ENCODE measurements at places on chromosomes 2 and 18.

DNA sequence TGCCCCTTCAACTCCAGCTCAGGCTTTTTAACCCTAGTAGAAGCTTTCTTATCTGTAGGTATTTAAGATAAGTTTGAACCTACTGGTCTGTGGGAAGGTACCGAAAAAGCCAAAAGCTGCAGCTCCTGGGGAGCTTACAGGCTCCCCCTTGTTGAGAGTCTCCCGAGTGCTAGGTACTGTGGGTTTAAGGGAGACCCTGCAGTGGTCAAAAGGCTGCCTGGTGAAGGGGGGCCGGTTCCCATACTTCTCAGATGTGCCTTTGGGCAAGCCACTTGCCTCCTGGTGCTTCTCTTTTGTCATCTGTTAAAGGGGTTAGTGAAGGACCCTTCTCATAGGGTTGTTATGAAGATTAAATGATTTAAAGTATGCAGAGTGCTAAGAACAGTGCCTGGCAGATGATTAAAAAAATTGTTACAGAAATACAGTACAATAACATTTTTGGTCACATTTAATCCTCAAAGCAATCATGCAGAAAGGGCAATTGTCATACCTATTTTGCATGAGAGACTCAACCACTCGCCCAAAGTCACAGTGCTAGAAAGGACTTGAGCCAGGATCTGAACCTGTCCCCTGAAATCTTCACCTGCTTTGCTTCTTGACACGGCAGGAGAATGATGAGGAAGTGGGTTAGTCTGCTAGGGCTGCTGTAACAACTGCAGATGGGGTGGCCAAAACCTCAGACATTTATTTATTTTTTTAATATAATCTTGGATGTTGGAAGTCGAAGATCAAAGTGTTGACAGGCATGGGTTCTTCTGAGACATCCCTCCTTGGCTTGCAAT lies 62.5 kb downstream of the NEDD4L start:
- no peak for DNase-seq

GRCh38 chr2:189116087-189116486 lies 63.5 kb downstream of the COL5A2 start:
- DNase-seq, result no peak

DNA sequence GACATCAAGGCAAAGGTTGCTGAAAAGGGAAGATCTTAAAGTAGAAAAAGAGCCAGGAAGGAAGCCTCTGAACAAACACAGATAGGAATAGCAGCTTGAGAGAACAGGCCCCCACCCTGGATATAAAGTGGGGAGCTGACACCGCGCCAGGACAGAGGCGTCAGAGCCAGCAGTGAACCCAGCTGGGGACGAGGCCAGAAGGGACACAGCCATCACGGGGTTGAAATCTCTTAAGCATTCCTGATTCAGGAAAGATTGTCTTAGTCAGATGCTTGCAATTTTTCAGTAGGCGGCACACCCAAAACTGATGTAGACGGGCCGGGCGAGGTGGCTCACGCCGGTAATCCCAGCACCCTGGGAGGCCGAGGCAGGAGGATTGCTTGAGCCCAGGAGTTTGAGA lies 93.8 kb upstream of the PHLPP1 start:
- no peak for DNase-seq

- DNase-seq, result no peak
These were observed 62.1 kb downstream of the CCDC148 start for GRCh38 chr2:158394453-158394852.

- no peak for DNase-seq
These were observed 67.8 kb upstream of the ARL4C start for GRCh38 chr2:234564699-234565098.

- no peak for DNase-seq
These were observed 962.3 kb upstream of the NRXN1 start for GRCh38 chr2:51994123-51994763.

DNA sequence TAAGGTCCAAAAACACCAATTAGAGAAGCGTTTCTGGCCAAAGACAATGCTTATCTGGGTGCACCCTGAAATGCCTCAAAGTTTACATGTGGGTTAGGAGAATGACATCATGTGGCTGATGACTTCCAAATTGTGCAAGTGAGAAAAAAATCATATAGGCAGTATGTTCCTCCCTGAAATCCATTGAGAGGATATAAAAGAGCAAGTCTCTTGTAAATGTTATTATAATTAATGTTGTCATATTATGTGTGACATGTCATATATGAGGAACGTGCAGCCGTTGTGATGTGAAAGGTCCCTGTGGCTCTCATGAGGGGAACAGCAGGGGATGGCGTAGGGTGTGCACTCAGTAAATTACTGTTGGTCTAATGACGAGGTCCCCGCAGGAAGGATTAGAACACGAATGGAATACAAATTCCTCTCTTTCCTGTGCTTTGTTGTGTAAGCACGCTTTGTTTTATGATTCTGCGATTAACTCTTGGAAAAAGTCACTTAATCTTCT lies 290.8 kb downstream of the PRKCE start:
- DNase-seq, result peak; percentile 44

DNA sequence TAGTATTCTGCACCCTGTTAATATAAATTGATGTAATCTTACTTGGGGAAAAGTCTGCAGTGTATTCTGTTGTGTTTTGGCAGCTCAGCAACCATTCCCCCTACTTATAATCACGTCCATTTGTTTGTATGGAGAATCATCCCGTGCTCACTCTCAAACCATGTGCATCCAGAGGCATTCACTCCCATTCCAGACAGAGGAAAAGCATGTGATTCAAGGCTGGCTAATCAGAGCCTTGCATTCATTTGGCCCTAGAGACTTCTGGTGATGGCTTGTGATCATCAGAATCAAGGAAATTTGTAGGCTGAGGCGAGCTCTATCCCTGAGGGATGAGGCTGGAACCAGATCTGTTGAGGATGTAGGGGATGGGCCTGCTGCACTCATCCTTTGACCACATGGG lies 5.1 kb upstream of the WIPF1 start:
- DNase-seq, result no peak

DNA sequence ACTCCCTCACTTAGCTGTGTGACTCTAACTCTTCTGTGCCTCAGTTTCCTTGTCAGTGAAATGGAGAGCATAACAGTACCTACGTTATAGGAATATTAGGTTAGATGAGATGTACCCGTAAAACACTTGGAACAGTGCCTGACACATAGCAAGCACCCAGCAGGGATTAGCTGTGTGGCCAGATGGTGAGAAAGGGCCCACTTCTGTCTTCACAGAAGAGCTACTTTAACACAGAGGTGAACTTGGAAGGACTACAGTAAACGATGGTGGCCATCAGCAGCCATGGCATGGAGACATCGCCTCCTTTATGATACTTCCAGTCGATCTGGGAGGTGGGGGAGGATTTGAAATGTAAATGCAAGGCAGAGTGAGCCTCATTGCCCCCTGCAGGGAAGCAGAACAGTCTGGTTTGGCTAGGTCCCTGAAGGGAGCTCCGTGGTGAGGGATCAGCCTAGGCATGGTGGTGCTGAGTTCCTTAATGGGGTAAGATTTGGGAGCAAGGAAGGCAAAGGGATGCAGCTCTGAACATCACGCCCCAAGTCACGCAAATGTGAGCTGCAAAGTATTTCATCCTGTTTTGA lies 101.7 kb upstream of the ALPP start:
- DNase-seq, result no peak

DNA sequence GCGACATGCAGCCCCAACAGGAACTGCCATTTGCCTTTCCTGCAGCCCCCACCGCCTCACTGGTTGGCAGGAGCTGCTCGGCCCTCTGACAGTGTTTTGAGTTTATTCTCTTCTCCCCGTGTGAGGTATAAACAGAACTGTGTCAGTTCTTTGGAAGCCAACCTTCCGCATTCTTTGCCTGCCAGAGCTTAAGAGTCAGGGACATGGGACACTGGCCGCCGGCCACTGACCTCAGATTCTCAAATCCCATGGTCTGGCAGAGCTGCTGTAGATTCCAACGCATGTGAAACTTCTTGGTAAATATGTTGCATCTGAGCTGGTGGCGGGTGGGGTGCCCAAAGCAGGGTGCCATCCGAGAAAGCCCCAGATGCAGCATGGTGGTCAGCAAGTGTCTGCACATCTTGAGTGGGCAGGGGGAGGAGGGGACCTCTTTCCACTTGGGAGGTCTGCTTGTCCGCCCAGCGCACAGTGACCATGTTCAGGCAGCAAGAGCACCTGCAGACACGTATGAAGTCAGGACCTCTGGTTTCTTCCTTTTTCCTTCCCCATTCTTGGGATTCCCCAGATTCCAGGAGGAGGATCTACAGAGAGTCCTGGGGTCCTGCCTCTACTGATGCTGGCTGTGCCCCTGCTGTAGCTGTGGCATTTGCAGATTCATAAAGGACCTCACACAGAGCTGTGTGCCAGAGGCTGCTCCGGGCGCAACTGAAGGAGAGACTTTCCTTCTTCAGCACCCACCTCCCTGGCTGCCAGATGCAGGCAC lies 23.8 kb downstream of the ASB18 start:
- no peak for DNase-seq

DNA sequence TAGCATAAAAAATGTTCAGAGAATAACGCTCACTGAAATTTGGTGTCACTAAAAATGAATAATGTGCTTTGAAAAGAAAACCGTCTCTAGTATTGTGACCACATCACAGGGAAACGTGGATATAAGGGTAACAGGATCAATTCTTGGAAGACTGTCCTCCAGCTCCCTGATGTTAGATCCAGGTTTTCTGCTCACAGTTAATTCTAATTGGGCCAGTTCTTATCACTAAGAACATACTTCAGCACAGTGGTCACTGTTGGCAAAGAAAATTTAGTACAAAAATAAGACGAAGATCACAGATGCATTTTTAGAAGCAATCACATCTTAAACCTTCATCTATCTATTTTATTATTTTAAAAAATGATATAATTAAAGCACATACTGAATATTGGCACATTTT lies 57.0 kb upstream of the CD226 start:
- DNase-seq, result no peak

DNA sequence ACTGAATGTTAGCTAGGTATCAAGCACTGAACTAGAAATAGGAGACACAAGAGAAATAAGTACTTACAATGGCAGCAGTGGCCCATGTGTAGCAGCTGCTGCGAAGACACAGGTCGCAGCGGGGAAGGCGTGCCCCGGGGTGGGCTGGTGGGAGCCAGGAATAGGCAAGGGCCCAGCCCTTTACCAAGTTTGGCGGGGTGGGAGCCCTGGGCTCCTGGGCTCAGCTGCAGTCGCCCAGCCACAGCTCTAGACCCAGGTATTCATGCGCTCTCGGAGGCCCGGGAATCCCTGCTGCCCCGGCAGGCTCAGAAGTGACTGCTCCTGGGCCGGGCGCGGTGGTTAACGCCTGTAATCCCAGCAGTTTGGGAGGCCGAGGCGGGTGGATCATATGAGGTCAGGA lies 1287.3 kb downstream of the CNTNAP5 start:
- DNase-seq, result no peak

DNA sequence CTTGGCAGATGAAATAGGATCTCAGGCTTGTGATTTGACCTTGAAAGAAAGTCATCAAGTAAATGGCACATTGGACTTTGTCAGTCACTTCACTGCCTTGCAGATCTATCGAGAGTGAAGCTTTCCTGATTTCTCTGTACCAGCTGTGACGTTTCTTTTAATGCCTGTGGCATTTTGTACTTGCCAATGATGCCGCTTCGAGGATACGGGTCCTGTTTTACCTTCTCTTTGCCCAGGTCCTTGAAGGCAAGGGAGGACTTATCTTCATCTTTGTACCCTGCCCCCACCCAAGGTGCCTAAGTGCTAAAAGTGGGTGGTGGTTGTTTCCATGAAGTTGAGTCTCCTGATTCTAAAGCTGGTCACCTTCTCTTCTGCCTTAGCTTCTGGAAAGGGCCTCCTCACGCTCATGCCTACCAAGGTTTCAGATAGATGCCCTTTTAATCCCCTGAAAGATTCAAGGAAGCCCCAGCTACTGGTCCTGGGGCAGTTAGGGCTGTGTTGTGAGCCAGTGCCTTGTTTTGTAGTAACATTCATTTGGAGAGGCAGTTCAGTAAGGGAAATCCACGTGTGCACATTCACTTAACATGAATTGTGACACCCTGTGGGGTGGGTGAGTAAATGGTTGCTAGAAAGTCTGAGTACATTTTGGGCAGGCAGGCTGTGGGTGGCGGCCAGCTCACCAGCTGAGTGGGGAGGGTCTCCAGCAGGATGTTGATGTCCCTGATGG lies 6.1 kb downstream of the LBH start:
- DNase-seq, result no peak

GRCh38 chr2:11495844-11496681 lies 30.1 kb upstream of the E2F6 start:
- no peak for DNase-seq

DNA sequence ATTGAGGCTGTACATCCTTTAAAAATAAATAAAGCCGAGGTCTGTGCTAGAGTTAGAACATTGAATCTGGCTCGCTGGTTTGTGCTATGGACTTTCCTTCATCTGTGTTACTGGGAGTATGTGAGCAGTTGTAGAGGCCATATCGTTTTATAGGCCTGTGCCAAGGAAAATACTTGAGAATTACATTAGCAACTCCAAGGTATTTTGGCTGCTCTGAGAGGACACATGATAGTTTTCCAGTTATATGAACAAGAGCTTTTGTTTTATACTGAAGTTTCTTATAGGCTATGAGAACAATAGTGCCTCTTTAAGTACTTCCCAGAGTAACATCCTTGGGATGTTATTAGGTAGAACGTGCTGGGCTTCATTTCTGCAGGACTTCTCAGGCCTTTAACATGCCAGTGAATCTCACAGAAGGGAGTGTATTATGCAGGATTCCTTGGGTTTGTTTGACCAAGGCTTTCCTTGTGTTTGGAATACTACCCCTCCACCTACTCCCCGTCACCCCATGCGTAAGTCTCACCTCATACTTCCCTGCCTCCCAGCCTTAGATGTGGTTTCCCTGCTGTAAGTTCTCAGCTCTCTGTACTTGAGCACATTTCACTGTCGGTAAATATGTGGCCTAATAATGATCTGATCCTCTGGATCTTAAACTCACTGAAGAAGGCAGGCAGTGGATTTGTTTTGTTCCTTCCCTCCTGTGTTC lies 21.0 kb downstream of the TCF7L1 start:
- no peak for DNase-seq

DNA sequence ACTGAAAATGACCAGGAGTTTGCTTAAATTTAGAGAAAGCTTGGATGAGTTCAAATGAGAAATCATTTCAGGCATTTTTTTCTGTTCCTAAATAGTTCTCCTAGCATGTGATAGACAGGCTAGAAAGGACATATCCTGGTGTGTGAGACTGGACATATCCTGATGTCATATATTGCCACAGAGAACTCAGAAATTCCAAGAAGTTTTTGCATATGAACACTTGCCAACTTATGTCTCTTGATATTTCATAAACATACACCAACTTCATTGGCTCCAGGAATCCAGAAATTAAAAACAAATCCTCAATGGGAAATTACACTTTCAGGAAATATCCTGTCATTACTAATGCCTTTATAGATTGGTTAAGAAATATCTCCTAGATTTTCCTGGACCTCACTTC lies 2.9 kb upstream of the SERPINB4 start:
- peak; percentile 3 for DNase-seq

DNA sequence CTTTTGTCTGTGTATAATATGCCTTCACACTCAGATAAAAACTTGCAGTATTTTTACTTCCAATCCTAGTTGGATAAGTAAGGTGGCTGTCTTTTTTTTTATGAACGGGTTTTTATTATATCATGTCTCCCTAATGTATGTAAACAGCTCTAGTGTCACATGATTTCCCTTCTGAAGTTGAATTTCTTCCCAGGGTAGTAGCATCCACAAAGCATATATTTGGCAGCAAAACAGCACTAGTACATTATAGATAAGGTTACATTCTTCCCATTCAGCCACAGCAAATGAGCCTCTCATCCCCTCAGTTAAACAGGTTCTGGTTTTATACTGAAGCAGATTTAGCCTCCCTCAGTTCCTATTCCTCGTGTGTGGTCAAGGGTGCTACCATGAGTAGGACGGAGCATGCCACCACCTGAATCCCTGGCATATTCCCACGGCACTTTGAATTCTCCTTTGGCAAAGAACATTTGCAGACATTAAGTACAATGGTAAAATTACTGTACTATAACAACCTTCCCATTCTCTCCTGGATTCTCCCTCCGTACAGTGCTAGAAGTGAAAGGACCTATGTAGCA lies 15.4 kb upstream of the DTNA start:
- DNase-seq, result no peak
